ENCODE measurements at places on chromosomes 13 and 19.

DNA sequence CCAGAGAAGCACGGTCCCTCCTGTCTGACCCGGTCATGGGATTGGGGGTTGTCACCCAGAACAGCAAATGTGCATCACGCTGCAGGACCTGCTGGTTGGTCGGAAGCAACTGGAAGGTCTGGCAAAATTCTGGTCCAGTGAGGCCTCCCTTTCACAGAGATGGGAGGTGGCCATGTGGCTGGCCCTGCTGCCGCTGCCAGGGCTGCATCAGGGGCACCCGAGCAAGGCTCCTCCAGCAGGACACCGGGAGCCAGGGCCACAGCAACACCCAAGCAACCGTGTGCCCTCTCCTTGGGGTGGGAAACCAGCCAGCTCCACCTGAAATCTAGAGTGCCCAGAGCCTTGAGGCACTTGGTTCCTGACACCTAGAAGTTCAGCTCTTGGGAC, 11.5 kb upstream of the GAS6 start:
- no peak for DNase-seq

DNA sequence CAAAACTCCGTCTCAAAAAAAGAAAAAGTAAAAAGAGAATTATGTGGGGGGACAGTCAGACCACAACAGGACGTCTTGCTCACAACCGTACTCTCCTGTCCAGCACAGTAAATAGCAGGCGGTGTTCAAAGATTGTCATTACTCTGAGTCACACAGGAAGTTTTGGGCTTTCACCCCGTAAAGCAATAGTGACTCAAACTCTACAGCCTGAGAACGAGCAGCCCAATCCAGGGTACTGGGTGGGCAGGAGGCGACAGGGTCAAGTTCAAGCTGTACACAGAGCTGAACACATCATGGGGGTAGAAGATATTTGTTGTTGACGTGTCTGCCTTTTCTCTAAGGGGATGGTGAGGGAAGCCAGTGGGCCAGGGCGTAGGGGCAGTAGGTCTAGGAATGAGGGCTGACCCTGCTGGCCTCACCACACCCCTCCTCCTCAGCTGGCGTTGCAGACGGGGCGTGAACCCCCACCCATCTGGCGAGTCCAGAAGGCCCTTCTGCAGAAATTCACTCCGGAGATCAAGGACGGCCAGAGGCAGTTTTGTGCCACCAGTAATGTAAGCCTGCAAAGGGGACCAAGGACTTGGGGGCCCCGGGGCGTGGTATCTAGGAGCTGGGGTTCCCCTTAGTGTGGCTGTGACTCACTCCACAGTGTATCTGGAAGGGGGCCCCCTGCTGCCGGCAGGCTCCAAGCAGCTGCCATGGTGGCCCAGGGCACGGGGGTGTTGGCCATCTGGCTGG, 23.3 kb downstream of the PRR12 start:
- DNase-seq = peak; percentile 87

- no peak for DNase-seq
Observed at GRCh38 chr19:47377208-47377701, 28.1 kb downstream of the DHX34 start.

DNA sequence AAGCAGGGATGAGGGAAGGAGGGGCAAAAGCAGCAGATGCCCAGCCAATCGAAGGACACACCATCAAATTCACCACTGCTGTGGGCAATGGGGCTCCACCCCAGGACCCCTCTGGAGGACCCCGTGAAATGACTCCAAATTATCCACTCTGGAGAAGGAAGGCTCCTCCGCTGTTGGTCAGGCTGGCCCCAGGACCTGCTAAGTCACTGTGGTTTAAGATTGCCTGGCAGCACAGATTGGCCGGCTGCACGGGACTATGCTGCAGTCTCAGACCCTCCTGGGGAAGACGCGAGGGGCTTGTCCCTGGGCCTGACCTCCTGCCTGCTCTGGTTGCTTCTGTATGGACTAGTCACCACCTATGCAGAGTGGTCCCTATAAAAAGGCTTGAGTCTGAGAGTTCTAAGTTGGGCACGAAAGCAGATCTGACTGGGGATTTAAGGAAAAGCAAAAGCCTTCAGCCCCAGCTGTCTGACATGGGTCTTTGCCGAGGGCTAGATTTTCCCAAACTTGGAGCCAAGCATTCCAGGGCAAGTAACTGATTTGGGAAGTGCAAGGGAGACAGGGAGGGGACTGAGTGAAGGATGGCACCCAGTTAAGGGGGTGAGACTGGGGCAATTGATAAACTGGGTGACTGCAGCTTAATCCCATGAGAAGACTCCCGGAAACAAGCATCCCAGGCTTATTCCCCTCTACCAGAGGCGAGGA, 91.7 kb downstream of the TSHZ3 start:
- no peak for DNase-seq

DNA sequence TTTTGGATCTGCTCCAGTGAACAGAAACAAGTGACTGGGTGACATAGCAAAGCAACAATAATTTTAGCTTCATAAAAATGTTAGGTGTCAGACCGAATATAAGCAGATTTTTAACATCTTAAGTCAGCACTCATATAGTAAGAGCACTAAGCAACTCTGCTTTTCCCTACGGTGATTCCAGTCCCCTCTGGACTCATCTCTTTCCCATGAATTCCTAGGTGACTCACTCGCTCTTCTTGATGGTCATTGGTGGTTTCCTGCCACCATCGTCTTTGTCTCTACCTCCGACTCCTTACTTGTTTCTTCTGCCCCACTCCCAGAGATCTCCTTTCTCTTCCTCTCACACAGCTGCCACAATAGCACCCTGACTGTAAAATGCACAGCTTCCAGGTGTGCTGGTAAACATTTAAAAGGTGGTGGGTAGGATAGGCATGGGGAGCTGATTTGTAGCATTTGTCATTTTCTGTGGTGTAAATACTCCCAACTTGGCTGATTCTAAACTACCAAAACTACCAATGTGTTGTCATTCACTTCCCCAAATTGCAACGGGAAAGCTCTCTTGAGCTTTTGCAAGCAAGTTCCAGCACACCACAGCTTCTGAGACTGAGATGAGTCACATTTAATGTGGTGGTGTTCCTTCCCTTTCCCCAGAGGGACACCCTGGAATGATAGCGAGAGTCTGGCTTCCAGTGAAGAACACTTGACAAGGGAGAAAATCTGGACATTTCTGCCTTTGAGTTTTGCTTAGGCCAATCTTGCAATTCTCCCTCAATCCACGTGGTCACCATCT, 42.8 kb upstream of the CLDN10 start:
- peak; percentile 88 for DNase-seq

Data from bronchial epithelial cell (primary cell).